ENCODE measurements at places on chromosomes 3 and 15.

- no peak for DNase-seq
Observed at GRCh38 chr15:29819979-29820378, 2.3 kb downstream of the TJP1 start.

DNA sequence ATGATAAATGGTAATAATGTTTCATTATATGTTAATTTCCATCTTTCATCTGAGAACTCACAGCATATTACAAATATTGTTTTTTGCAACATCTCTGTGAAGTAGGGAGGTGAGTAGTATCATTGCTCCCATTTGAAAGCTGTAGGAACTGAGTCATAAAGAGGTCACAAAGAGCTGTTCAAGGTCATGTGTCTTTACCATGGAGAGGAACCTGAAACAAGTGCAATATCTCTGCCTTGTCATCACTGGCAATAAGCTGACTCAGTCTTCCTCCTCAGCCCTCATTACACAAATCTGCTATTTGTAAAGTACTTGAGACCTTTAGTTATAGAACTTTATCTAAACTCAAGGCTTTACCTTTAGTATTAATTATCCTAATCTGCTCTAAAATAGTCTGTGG lies 4.4 kb upstream of the ATP13A4 start:
- DNase-seq = no peak

GRCh38 chr3:146189519-146190173 lies 28.7 kb upstream of the PLOD2 start:
- peak; percentile 79 for DNase-seq

GRCh38 chr3:71498543-71498942 lies 85.0 kb downstream of the FOXP1 start:
- no peak for DNase-seq

DNA sequence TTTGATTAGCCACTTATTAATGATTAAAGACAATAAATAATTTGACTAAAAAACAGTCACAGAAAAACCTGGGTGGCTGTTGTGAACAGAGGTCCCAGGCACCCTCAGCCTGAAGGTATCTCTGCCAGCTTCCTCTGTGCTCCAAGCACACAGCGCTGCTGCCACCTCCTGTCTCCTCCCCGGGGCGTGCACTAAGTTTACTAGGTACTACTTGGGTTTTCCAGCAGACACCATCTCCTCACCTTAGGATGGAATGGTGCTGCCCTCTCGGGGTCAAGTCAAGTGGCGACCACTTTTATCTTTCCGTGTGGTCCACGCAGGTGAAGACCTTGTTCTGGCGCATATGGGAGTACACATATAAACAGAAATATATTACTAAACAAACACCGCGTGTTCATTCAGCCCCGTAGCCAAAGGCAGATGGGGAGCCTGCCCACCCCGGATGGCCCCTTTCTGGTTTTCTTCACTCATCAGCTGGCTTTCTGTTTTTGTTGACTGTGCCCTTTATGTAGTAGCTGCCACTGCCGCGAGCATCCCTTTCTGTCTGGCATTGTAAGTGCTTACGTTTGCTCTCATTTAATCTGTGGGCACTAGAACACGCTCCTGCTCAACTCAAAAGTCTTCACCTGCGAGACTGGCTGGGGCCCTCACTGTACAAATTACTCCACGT lies 128.0 kb downstream of the LRIG1 start:
- DNase-seq = peak; percentile 32

DNA sequence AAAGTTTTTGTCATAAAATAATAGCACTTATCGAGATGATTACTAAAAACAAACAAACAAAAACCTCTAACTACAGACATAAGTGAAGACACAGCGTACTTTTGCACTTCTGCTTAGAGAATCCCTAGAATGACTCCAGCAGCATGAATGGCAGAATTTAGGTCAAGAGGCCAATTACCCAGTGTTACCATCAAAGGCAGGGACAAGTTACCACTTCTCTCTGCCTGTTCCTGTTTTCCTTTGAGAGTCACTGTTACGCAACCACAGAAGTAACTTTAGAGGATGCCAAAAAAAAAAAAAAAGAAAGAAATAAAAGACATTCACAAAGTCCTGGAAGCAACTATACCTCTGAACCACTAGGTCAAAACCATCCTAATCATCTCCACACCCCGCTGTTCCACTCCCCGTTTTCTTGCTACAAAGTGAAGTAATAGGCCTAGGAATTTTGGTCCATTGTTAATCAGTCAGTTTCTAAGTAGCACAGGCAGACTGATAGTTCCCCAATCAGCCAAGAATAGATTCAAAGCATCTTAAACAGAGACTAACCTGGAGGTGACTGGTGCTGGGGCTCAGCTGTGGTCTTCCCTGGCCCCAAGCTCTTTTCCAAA lies 41.9 kb downstream of the FMN1 start:
- DNase-seq = peak; percentile 66

DNA sequence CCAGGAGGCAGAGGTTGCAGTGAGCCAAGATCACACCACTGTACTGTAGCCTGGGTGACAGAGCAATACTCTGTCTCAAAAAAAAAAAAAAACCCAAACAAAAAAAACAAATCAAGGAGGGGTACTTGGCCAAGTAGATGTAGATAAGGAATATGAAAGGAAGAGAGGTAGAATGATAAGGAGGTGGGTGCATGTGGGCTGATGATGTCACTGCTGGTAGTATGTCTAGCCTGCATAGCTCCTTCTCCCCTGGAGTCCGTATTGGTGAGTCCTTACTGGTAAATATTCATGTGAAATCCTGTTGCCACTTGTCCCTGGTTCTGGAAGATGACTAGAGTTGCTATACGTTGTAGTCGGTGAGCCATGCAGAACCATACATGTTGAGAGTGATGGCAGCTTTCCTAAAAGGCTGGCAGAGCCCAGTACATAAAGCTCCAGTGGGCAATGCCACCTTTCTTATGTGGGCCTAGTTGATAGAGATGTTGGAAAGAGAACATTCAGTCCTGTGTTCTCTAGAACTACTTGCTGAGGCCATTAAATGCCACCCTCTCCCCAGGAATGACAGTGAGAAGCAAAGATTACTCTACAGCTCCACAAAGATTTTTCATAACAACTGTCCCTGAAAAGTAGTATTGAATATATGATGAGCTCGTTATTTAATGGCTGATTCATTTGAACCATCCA lies 11.0 kb downstream of the KAT2B start:
- no peak for DNase-seq

DNA sequence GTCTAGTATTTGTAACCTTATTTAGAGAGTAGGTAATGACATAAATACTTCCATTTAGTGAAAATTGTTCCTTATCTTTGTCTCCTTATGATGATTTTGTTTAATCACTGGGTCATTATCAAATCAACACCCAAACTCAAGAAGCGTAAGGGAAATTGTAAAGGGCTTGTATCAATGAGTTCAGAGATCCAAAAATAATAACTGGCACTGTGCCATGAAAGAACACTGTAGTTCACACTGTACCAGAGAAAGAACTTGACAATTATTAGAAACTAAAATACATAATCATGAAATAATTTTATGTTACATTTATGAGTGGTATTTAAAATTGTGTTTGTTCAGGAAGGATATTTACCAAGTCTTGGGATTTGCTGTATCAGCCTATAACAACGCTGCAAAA lies 895.4 kb downstream of the FHIT start:
- no peak for DNase-seq

GRCh38 chr3:30648670-30649357 lies 42.4 kb downstream of the TGFBR2 start:
- DNase-seq = no peak

- peak; percentile 85 for DNase-seq
Observed at GRCh38 chr15:58038426-58039078, 27.0 kb downstream of the ALDH1A2 start.

DNA sequence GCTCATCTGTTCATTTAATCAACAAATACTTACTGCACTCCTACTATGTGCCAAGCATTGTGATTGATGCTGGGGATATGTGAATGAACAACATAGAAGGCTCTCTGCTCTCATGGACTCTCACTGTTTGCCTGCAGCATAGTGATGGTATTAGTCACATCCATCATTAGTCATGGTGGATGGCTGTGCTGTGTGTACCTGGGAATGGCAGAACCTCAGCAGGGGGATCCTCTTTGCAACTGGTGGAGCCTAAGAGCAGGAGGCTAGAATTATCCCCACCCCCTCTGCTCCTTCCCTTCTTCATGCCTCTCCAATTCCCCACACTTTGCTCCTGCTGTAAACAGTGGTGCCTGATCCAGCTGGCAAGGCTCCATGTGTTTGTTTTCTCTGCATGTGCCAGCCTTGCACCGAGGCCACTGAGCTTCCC lies 20.5 kb downstream of the BOC start:
- DNase-seq = peak; percentile 87

DNA sequence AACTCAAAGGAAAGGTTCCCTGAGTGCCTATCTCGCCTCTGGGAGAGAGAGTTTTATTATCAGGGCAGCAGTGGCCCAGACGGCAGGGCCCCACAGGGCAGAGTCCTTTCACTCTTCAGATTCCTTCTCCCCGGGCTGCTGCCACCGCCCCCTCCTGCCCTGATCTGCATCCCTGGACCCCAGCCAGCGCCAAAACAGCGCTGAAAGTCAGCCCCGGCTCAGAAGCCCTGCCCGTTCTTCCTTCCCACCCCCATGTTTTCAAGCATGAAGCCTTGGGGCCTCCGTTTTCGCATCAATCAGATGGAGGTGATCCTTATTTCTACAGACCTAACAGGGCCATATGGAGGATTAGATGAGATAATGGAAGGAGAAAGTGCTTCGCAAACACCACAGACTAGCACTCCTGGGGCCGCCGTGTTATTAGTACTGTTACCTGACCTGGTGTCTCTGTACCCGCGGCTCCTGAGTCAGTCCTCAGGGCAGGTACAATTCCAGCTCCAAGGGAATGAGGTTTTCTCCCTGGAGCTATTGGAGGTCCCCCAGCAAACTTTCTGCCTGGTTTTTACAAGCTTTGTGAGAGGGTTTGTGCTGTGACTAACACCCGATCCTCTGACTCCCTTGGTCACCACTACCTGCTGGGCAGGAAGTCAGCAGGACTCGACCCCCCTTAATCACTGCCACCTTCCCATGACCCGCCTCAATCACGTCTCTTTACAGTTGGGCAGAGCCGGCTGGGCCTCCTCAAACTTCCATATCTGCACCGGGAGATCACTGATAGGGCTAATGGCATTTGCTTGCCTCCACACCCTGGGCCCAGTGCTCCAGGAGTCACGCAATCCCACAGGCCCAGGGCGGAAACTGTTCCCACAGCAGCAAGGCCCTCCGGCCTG lies 39.5 kb upstream of the TSEN2 start:
- peak; percentile 57 for DNase-seq

GRCh38 chr15:35657679-35658311 lies 111.8 kb upstream of the DPH6 start:
- DNase-seq = peak; percentile 45

DNA sequence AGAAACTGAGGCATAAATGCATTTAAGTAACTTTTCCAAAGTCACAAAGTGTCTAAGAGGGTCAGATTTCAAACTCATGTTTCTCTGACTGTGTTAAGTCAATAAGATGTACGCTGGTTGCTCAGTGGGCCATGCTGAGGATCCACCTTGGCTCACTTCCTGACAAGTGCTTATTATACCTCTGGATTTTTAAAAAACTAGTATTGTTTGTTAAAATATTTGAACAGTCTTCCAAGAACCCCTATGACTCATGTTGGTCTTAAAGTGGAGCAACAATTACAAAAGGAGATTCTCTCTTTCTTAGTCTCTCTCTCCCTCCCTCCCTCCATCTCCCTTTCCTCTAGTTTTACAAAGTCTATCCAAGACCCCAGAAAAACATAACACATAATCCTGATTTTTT lies 1050.2 kb downstream of the AGBL1 start:
- peak; percentile 5 for DNase-seq

- DNase-seq = no peak
Observed at GRCh38 chr3:135090020-135090717, 295.1 kb downstream of the EPHB1 start.

DNA sequence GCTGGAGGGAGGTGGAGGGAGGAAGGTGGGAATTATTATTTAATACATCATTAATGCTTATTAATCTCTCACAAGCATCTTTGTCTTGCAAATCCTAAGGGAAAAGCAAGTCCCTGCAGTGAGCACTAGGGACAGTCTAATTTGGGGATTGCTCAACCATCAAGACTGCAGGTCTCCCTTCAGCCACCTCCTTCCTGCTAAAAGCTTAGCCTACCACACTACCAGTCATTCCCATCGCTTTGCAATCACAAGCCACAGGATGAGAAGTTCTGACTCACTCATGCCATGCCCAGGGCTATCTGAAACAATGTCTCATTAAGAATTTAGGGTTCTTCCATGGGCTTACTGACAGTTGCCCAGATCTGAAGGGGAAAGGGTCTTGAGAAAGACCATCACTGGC lies 51.0 kb upstream of the EIF1B start:
- DNase-seq = peak; percentile 8

DNA sequence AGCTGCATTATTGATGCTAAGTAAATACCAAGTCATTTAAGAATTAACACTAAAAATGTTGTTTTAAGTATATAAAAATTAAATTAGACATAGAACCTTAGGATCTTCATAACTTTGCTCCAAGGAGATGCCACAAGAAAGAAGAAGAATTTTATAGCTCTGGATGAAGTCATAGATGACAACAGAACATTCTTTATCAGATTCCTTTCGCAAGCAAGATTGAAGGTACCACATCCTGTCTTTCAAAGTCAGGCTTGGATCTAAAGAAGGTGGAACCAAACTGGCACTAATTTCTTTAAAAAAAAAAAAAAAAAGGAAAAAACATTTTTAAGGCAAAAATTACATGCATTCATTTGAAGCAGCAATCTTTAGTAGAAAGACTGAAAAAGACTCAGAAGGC lies 62.5 kb downstream of the POLQ start:
- DNase-seq = peak; percentile 47

GRCh38 chr3:141913150-141913811 lies 36.8 kb downstream of the ATP1B3 start:
- DNase-seq = peak; percentile 84

- DNase-seq = no peak
Observed at GRCh38 chr3:117479095-117479494, 769.5 kb downstream of the TUSC7 start.

DNA sequence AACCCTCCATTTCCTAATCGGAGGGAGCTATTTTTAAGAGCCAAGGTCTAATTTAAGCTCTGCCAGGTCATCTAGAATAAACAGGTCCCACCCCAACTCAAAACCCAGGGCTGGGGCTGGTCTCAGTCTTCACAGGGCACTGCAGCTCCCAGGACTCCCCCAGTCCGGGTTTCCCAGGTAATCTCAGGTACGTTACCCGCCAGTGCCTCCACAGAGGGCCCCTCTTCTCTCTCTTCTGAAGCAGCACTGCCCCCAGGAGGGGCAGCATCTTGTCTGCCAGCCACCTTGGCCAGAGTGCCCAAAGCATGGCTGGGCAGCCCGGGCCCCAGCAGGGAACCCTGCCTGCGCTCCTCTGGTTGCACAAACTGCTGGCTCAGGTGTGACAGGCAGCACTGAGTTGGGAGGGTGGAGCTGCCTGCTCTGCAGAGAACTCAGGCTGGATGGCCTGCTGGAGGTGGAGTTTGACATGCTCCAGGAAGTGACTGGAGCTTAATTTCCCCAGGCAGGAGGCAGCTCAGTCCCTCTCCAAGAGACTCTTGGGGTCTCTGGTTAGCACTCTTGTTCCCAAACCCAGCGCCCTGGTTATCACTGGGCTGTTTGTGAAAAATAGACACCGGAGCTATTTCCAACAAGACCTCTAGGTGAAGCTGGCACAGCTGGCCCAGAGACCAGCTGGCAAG lies at the start of gene PLA2G4F:
Gene PLA2G4F (minus strand): TSS at position 394 of the 680 bp plus-strand sequence. CDS start 87 bp downstream, at position 307.
- DNase-seq = no peak

GRCh38 chr3:27494784-27495183 lies 10.6 kb upstream of the SLC4A7 start:
- no peak for DNase-seq

- no peak for DNase-seq
Observed at GRCh38 chr15:41048397-41048796, 67.7 kb downstream of the INO80 start.

- DNase-seq = no peak
Observed at GRCh38 chr15:77075528-77075927, 4.6 kb upstream of the TSPAN3 start.
